BJ (cell line): ENCODE measurements at places on chromosomes 4 and X. TPM values are rescaled to one million over a fixed set of nuclear protein-coding genes. Genes with fewer than 3 reads are reported as not detected.

The TCP11X2 gene
- not detected in 2 replicates for polyA plus RNA-seq

The EMD gene
- polyA plus RNA-seq = 32.6 and 71.0 TPM in 2 replicates

The PDGFRA gene
- 90.5 and 129 TPM in 2 replicates for polyA plus RNA-seq

The DCAF4L1 gene
- polyA plus RNA-seq = 0.04 TPM in 2 replicates

The TKTL1 gene
- polyA plus RNA-seq = not detected in 2 replicates

The SASH3 gene
- polyA plus RNA-seq = not detected in 2 replicates

The L1CAM gene
- 23.5 and 62.0 TPM in 2 replicates for polyA plus RNA-seq

The SLC10A4 gene
- 0.09 TPM in 1 of 2 replicates, not detected in the other for polyA plus RNA-seq

The EGFL6 gene
- polyA plus RNA-seq = not detected in 2 replicates

DNA sequence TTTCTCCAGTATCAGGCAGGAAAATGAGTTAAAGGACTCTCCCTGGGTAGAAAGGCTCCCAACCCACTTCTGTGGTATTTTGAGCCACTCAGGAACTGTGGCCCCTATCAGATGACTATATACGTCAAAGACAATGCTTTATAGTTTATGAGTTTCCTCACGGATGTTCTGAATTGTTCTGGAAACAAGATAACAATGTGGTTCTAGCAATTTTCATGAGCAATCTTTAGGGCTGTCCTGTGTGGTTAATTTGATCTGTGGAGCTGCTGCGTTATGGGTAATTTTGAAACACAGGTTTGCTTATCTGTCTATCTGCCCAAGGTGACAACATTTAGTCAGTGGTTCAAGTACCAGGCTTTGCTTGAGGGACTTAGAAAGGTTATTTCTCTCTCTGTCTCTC lies 46.7 kb upstream of the IL2 start:
- DNase-seq = no peak

- no peak for DNase-seq
Measured at GRCh38 chr4:172357006-172357540, 543.9 kb downstream of the GALNTL6 start.

DNA sequence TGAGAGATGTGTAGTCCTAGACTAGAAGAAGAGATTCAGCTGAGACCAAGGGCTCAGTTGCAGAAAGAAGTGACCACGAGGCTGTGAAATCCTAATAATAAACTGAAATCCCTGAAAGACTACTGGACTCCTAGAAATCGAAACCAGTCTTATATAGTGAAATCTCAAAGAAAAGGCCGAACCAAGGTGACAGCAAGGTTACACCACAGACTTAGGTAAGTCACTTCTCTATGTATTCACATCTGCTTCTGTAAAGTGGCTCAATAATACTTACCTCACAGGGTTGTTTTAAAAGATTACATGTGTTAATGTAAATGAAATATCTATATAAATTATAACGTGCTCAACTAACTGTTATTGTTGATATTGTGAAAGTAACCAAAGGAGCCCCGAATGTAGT lies 60.3 kb downstream of the ARSJ start:
- no peak for DNase-seq

- DNase-seq = no peak
Measured at GRCh38 chr4:128630871-128631270, 178.6 kb upstream of the JADE1 start.

GRCh38 chr4:9970399-9971011 lies 50.8 kb downstream of the SLC2A9 start:
- DNase-seq = no peak

GRCh38 chrX:12811658-12812057 lies 20.4 kb downstream of the PRPS2 start:
- no peak for DNase-seq

DNA sequence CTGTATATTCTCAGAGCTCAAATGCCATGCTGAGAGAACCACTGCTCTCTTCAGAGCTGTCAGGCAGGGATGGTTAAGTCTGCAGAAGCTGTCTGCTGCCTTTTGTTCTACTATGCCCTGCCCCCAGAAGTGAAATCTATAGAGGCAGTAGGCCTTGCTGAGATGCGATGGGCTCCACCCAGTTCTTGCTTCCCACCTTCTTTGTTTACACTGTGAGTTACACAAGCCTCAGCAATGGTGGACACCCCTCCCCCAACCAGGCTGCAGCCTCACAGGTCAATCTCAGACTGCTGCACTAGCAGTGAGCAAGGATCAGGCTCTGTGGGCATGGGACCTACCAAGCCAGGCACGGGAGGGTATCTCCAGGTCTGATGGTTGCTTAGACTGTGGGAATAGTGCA lies 271.6 kb downstream of the CENPC start:
- DNase-seq = no peak

DNA sequence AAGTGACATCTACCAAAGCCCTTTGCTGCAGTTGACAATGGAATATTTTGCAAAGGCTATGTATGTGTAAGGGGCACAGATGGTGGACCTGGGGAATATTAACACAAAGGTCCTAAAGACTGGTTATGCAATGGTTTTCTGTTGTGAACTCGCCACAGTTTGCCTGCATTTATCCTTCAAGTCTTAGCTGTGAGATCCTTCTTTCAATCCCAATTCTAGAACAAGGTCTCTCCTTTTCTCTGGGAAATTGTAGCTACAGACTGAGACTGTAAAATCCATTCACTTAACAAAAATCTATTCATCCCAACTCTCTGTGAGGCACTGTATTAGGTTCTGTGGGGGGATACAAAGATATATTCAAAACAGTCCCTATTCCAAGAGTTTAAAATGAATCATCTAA lies 250.4 kb downstream of the GPM6A start:
- no peak for DNase-seq

DNA sequence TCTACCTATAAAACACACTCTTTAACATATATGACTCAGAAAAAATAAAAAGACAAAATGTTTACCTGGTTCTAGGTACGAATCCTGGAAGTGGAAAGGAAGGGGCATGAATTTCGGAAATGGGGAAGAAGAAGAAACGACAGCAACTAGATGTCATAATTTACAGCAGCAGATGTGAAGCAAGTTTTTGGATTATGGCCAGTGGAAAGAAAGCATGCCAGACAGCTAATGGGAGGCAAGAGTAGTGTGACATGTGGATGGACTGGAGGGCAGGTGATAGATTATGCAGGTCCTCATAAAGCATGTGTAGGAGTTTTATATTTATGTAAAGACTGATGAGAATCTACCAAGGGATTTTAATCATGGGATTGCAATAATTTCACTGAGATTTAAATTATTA lies 279.0 kb upstream of the TACR3 start:
- DNase-seq = no peak

DNA sequence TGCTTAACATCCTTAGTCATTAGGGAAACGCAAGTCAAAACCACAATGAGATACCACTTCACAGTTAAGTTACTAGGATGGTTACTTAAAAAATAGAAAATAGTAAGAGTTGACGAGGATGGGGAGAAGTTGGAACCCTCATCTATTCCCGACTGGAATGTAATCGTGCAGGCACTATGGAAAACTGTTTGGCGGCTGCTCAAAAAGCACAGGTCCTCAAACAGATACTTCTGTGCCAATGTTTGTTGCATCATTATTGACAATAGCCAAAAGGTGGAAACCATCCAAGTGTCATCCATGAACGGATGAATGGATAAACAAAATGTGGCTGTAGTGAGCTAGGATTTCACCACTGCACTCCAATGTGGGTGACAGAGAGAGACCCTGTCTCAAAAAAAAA lies 11.7 kb downstream of the CTAG1B start:
- no peak for DNase-seq

- DNase-seq = no peak
Measured at GRCh38 chrX:150329868-150330267, 33.2 kb upstream of the MAMLD1 start.

DNA sequence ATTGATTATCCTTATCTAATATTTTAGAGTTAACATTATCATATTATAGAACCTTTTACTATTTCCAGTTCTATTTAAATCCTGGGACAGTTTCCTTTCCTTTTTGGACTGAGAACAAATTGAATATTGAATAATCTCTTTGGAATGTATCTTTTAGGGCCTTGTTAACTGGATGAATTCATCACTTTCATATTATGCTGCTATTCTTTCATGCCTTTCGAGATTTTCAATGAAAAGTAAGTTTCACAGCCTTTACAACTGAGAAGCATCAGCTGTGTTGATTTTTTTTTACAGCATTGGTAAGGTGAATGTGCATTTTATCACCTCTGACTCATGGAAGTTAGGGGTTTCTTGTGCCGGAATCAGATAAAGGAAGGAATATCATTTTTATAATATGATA lies 39.6 kb downstream of the PDLIM5 start:
- peak; percentile 46 for DNase-seq

- no peak for DNase-seq
Measured at GRCh38 chrX:87661761-87662160, 144.2 kb downstream of the KLHL4 start.
